SHP77 treated with DMSO at 0.1 percent for 48 hours (cell line): ENCODE measurements at places on chromosomes 13 and 19.

GRCh38 chr13:85230691-85231093 lies 568.5 kb downstream of the SLITRK6 start:
- peak; percentile 94 for DNase-seq

GRCh38 chr13:94966422-94966955 lies 254.1 kb upstream of the SOX21 start:
- DNase-seq: peak; percentile 93

GRCh38 chr13:24251525-24251924 lies 57.9 kb upstream of the C1QTNF9 start:
- DNase-seq: no peak

- DNase-seq: no peak
These were observed 108.2 kb downstream of the DACH1 start for GRCh38 chr13:71758828-71759227.

DNA sequence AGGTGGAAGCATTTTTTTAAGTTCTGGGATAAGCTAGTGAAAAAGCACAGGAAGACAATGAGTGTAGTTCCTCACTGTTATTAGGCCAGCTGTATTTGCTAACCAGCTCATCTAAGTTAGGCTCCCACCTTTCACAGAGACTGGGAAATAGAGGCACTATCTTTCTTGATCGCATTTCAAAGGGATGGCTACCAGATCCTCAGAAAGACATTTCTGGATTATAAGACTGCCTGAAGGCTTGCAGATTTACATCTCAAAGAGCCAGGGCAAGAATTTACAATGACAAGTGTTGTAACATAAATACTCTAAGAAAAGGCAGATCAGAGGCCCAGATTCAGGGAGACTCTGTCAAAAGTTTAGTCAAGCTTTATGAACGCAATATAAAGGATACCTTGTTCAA lies 1005.5 kb downstream of the PCDH9 start:
- DNase-seq: no peak

GRCh38 chr13:96020931-96021330 lies 32.3 kb downstream of the UGGT2 start:
- DNase-seq: no peak

- no peak for DNase-seq
These were observed 95.3 kb downstream of the KL start for GRCh38 chr13:33111414-33112110.

GRCh38 chr13:75076476-75076875 lies 405.5 kb downstream of the TBC1D4 start:
- no peak for DNase-seq
